ENCODE measurements at places on chromosomes 4 and X. TPM values are rescaled to one million over a fixed set of nuclear protein-coding genes. Genes with fewer than 3 reads are reported as not detected.

The NDST3 gene
- 0.07 TPM for total RNA-seq

The GAGE12J gene
- not detected for total RNA-seq

GRCh38 chr4:175953960-175954521 lies 111.6 kb upstream of the WDR17 start:
- no peak for DNase-seq

DNA sequence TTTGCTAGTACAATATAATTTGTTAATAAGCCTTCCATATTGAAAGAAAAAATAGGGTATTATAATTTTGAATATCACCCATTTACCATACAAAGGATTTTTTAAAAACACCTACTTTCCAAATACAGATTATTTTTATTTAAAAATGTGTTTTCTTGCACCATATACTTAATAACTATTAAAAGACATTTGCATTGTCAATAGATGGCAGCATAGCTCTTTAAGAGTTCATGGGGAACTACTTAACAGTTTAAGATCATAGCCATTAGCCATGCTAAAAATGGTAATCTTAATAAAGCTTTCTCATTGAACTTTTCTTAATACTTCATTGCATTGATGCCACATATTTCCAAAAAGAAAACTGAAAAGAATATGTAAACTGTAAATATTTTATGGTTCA lies 1995.9 kb downstream of the C4orf33 start:
- no peak for DNase-seq

- DNase-seq: no peak
These were observed 95.1 kb downstream of the CDS1 start for GRCh38 chr4:84677995-84678394.
